Heart right ventricle (tissue), 16 donors: ENCODE measurements at places on chromosomes 3 and 15. TPM values are rescaled to one million over a fixed set of nuclear protein-coding genes. Genes with fewer than 3 reads are reported as not detected.

- peak; percentile 35 for DNase-seq
Measured at GRCh38 chr3:184168363-184169120, 6.1 kb upstream of the AP2M1 start.

DNA sequence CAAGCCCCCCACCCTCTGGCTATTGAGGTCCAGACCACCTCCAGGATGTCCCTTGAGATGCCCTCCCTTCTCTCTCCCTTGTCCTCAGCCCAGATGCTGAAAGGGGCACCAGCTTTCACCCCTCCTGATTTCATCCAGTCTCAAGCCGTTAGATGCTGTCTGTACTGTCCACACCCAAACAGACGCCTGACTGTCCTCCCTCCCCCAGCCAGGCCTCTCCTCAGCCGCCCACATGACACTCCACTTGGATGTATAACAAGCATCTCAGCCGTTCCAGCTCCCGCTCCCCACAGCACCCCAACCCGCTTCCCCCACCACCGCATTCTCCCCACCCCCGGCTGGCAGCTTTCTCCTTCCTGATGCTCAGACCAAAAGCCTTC lies 25.0 kb upstream of the CYP11A1 start:
- no peak for DNase-seq

Gene NR2F2
- 13.9 TPM for total RNA-seq

DNA sequence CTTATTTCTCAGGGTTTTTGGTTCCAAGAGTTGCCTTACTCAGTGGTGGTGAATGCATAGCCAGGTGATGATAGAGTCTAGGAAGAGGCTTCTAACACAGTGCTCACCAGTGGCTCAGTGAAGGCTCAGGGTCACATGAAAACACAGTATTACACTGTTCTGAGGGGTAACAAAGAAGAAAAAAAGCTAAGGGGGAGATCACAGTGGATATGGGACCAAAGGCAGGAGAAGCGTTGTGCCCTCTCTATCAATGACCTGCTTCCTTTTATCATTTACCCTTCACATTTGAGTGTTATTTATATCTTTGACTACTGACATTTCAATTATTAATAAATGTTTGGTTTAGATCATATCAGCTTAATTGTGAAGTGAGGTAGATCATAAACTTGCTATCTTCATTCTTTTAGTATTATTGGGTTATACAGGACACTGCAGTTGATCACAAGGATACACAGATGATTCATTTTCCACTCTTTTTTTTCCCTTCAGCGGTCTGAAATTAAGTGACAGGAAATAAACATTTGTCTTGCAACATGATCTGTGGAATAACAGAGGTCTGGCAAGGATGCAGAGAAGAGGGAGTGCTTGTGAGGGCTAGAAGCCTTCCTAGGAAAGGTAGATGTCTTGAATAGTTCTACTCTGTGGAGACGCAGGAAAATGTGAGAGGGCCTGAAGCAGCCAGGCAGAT lies 171.7 kb downstream of the C3orf38 start:
- no peak for DNase-seq

Gene OR5K2
- total RNA-seq, result not detected

Gene SETD2
- total RNA-seq, result 29.6 TPM

DNA sequence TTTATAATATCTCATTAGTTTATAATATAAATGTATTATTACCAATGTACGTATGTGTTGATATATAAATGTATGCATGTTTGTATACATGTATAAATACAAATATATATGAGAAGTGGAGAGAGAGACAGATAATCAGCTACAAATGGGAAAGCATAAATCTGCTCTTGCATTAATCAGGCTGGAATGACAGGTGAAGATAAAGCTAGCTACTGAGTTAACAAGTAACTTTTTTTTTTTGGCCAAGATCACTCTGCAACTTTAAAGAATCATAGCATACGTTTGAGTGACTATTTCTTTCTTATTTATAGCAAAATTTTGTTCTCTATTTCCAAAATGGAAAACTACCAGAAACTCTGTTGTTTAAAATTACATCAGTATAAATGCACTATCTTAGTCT lies 422.8 kb downstream of the SI start:
- DNase-seq, result no peak

DNA sequence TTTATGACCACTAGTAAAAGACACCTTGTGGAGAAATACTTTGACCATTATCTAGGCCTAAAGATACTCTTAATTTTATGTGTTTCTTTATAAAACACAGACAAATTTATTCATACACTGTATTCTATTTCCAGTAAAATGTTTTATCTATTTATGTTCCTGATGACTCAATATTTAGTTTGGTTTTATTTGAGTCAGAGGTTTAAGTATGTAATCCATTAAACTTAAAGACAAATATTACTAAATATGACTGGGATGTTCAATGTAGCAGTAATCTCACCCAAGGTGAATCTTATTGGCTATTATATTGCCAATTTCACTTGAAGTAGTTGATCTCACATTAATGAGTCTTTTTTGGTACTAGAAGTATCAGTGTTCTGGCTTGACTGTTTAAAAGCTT lies 799.7 kb downstream of the CADM2 start:
- no peak for DNase-seq

GRCh38 chr3:182258538-182259177 lies 534.6 kb upstream of the ATP11B start:
- no peak for DNase-seq

- no peak for DNase-seq
Measured at GRCh38 chr15:38860253-38860652, 295.6 kb upstream of the RASGRP1 start.

DNA sequence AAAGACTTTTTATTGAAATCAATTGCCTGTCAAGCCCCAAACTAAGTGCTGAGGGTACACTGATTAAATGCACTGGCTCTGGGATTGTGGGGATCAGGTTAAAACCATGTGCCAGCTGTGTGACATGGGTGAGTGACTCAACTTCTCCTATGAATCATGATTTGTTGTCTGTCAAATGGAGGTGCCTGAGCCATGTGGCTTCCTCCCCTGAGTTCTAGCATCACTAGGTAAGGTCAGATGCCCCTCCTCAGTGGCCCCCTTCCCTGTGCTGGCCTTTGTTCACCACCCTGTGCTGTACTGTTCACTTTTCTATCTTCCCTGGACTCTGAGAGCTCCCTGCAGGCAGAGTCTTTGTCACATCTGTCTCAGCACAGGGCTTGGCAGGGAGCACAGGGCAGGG lies 43.6 kb upstream of the ATP2B2 start:
- no peak for DNase-seq

Gene CCDC54
- not detected for total RNA-seq

GRCh38 chr3:153528473-153528872 lies 366.4 kb downstream of the RAP2B start:
- no peak for DNase-seq

DNA sequence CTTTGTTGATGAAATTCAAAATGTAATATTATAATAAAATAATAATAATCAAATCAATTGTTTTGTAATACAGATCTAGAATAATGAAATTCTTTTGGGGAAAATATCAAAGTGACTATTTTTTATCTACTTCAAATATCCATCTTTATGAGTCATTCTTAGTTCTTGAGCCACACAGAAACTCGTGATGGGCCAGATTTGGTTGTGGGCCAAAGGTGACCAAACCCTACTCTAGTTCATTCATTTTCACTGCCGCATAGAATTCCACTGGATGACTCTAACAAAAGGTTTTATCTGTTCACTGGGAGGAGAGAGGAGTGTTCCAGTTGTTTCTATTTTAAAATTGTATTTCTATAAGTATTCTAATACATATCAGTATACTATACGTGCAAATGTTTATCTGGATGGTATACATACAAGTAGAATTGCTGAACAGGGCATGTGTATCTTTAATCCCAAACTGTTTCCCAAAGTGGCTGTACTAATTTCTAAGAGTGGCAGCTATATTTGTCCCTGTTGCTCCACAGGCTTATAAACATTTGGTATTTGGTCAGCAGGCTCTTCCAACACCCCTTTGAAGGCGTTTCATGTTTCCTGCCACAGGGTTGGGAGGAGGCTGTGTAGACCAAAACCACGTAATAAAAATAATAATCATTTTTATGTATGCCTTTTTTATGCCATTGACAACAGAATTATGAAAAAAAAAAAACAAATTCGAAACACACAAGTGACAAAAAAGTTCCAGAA lies 7.3 kb upstream of the RTP3 start:
- no peak for DNase-seq

DNA sequence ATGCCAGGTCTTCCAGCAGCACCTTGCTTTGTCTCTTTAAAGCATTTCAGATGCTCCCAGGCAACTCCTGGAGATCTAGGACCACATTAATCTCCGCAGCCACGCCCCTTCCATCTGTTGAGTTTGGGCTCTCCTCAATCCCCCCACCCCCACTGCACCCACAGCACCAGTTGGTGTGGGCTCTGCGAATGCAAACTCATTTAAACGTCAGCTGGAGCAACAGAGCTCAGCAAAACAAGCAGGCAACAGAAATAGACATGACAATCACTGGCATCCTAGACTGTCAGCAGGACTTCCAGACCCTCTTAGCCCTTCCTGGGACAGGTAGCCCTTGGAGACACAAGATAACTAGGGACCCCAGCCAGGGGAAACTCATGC lies 106.9 kb downstream of the LSM3 start:
- no peak for DNase-seq

Gene DUOX2
- total RNA-seq, result 0.07 TPM

- DNase-seq, result no peak
Measured at GRCh38 chr3:173865900-173866498, 468.5 kb downstream of the NLGN1 start.

Gene ZBBX
- total RNA-seq, result 1.1 TPM

DNA sequence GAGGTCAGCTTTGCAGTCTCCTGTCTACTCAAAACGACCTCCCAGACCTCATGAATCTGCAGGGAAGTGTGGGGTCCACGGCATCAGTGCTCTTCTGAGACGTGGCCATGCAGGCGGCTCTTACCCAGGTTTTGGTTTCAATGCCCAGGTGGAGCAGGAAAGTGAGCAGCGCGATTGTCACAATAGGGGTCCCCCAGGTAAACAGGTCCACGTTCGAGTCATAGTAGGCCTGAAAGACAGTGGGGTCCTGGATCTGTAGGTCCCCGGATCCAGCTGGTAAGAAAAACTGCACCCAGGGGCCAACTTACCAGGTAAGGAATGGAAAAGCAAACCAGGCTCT lies 182.5 kb downstream of the ATP10A start:
- DNase-seq, result no peak

GRCh38 chr15:94322141-94322540 lies 90.8 kb downstream of the MCTP2 start:
- DNase-seq, result no peak

DNA sequence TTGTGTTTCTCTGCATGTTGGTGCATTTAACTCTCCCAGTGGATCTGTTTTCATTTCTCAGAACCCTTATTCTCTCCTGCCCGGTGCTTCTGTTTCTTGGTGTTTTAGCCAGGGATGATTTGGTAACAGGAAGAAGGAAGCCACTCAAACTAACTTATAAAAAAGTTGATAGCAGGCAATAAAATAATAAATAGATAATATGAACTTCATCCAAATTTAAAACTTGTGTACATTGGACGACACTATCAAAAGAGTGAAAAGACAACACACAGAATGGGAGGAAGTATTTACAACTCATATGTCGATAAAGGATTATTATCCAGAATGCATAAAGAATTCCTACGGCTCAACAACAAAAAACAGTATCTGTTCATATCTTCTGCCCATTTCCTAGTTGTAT lies 37.3 kb upstream of the CHRNA7 start:
- DNase-seq, result no peak

Gene PLIN1
- total RNA-seq, result 0.30 TPM
